Stimulated activated CD8-positive, alpha-beta memory T cell treated with anti-CD3 and anti-CD28 coated beads, Interleukin-15, amount 100 ng/mL, for 4 hours (primary cell): ENCODE measurements at places on chromosomes 4 and X.

- no peak for DNase-seq
Measured at GRCh38 chrX:20147561-20147960, 5.9 kb upstream of the EIF1AX start.

DNA sequence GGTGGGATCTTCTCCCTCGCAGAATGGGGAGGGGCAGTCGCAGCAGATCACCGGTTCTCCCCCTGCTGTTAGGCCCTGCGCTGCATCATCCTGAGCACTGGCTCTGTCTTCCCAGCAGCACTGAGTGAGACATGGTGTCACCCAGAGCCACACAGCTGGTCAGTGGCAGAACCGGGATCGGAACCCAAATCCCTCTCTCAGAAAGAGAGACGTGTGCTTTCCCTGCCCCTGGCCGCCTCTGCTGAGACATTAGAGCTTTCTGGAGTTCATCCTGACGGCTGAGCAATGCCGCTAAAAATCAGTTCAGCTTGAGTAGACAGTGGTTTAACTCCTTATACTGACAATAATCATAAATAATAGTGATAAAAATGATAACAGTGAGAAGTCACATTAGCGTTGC, 87.9 kb downstream of the EVC start:
- no peak for DNase-seq

- DNase-seq, result no peak
Measured at GRCh38 chr4:185532293-185532692, 3.0 kb downstream of the PDLIM3 start.

GRCh38 chrX:926991-927390, 285.5 kb downstream of the CRLF2 start:
- no peak for DNase-seq

DNA sequence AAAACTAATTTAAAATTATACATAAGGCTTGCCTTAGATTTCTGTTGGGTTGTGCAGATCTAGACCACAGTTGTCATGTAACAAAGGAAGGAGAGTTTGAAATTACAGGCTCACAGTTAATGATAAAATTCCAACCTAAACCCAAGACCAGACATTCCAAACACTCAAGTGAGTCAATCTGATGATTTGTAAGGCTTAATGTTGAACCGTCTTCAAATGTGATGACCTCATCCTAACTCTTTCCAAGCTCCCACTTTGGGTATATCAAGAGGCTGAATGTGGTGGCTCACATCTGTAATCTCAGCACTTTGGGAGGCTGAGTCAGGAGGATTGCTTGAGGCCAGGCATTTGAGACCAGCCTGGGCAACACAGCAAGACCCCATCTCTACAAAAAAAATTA, 149.2 kb downstream of the TBL1X start:
- no peak for DNase-seq

DNA sequence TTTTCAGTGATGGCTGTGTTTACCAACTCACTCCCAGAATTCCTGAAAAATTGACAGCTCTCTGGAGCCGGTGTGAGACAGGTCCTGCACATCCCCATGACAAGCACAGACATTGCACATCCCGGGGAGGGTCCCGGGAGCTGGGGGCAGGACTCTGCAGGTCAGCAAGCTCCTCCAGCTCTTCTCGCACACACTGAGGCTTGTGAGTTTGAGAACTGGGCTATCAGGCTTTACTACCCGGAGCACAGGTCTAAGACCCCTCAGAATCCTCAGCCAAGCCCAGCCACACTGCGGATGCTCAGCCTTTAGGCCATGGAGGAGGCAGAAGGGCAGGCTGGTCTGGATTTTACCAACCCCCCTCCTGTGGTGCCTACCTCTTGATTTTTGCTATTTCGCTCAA, 5.6 kb upstream of the CLDN24 start:
- DNase-seq, result no peak

- DNase-seq, result no peak
Measured at GRCh38 chr4:120725639-120726580, 196.6 kb downstream of the PRDM5 start.

GRCh38 chr4:62898115-62898514, 1511.1 kb downstream of the TECRL start:
- DNase-seq, result no peak

DNA sequence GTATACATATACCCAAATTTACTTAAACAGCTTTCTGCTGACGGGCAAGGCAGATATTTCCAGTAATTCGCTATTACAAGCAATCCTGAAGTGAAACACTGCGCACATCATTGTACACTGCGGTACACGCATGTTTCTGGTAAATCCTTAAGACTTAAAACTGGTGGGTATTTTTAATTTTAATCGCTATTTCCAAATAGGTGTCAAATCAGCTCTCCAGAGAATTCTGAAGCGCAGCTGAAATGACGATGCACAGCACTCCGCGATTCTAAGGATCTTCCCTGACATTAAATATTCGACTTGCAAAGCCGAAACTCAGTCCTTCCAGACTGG, 361 bp downstream of the TMEM128 start:
- no peak for DNase-seq

DNA sequence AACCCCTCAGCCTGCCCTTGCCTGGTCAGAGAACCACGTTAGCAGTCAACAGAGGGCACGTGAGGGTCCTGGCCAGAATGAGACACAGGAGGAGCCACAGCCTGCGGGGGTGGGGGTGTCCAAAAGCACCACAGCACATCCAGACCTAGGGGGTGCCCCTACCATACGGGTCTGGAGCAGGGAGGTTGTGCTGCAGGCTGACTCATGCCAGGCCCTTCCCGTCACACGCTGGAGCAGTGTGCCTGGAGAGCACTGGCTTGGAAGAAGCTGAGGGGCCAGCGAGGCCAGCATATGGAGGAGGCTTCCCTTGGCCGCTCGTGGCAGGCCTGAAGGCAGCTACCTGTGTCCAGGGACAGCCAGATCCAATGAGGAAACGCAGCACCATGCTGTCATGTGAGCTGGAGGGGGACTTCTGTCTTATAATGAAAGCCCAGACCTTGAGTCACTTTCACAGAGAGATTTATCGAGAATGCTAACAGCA, 1.5 kb upstream of the IRAK1 start:
- DNase-seq, result no peak

DNA sequence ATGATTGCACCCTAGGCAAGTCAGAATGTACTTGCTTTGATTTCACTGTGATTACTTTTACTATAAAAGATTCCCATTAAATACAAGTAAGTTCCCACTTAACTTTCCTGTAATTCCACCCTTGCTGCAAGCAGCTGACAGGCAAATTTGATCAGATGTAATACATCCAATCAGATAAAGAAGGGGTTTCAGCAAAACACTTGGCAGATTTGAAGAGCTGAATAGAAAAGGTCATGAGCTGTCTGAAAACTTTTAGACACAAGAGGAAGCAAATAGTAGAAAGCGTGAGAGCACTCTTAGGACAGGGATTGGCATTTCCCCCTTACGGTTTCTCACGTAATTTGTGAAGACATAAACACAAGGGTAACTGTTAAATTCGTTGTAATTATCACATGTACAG, 22.8 kb downstream of the HSD17B13 start:
- DNase-seq, result no peak

- DNase-seq, result no peak
Measured at GRCh38 chr4:80498725-80499124, 163.2 kb downstream of the CFAP299 start.

DNA sequence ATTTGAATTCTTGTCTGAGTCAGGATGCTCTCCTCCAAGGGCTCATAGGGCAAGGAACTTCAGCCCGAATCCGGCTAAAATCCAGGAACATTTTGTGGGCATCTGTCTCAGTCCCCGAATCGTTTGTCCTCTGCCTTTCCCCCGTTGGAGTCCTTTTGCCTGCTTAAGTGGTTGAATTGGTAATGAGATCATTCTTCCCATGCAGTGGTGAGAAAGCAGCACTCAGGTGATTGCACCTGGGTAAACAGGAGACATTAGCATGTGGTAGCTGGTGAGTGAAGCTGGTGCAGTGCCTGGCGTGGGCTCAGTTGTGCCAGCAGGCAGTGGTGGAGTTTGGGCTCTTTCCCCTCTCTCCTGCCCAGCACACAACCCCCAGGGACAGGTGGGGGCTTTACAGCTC, 61.9 kb upstream of the MTM1 start:
- no peak for DNase-seq

DNA sequence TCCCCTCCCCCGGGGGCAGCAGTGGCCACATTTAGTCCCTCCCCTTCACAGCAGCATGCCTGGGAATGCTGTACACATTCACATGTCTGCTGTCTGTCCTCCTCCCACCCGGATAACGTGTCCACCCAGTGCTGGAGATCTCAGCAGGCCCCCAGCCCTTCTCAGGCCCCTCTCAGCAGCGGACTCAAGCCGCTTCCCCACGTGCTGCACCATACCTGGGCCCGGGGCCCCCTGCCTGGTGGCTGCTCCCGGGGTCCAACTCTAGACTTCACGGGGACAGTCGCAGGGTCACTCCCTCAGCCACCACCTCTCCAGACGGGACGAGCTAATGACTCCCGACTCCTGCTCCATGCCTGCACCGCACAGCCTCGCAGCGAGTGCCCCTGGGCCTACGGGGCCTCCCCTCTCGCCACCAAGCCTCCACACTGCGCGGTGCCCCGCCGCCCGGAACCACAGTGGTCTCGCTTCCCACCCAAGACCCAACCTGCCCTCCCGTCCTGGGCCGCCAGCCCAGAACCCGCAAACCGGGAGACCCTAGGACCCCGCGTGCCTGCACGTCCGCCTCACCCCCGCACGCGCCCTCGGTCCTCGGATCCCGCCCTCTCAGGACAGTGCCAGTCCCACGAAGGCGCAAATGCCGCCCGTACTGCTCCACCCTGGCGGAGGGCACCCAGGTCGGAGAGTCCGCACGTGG, 1.3 kb upstream of the PCGF3 start:
- DNase-seq, result no peak

- DNase-seq, result no peak
Measured at GRCh38 chr4:141609243-141609642, 27.1 kb upstream of the IL15 start.

DNA sequence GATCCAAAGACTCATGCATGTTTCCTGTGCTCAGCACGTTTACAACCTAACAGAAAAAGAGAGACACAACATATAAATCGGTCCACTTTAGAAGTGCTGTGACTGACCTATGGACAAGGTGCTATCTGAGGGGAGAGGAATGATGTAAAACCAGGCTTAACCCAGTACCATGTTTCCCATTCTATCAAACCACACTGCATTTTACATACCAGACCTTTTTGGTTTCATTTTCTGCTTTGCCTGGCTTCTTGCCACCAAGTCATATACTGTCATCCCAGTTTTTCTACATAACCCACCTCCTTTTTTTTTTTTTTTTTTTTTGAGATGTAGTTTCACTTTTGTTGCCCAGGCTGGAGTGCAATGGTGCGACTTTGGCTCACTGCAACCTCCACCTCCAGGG, 82.2 kb downstream of the KLF8 start:
- DNase-seq, result no peak

GRCh38 chrX:14351611-14352303, 177.6 kb upstream of the GLRA2 start:
- DNase-seq, result no peak

DNA sequence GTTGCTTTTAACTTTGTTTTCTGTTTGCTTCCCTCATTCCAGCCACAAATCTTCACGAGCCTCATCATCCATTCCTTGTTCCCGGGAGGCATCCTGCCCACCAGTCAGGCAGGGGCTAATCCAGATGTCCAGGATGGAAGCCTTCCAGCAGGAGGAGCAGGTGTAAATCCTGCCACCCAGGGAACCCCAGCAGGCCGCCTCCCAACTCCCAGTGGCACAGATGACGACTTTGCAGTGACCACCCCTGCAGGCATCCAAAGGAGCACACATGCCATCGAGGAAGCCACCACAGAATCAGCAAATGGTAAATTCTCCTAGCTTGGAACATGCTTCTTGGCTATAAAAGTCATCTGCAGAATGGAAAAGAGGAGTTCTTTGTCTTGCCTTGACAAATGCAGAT, 12.6 kb downstream of the AMTN start:
- no peak for DNase-seq

- no peak for DNase-seq
Measured at GRCh38 chrX:102593367-102593766, 5.9 kb upstream of the ARMCX5 start.

DNA sequence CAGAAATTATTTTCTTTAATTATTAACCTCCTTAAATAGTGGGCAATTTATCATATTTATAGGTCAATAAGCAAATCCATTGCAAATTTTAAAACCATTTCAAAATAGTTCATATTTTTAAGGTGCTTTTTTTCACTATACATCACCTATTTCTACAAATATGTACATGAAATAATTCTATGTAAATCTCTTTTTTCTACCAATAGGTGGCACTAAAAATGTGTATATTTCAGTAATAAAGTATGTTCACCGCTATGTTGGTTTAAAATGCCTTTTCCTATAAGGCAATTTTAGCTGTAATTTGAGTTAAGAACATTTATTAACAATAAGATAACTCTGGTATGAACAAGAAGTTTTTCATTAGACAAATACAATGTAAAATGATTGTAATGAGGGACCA, 672.2 kb downstream of the KCTD8 start:
- DNase-seq, result no peak

- DNase-seq, result no peak
Measured at GRCh38 chrX:145816601-145817315, 871 bp upstream of the SLITRK2 start.

DNA sequence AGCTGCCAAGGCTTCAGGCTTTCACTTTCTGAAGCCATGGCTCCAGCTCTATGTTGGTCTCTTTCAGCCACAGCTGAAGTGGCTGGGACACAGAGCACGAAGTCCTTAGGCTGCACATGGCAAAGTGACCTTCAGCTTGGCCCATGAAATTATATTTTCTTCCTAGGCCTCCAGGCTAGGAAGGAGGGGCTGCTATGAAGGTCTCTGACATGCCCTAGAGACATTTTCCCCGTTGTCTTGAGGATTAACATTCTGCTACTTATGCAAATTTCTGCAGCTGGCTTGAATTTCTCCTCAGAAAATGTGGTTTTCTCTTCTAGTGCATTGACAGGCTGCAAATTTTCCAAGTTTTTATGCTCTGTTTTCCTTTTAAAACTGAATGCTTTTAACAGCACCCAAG, 99.8 kb upstream of the KCNIP4 start:
- no peak for DNase-seq

- no peak for DNase-seq
Measured at GRCh38 chr4:42483426-42484379, 86.4 kb downstream of the SHISA3 start.

- no peak for DNase-seq
Measured at GRCh38 chrX:63400340-63400739, 49.2 kb upstream of the SPIN4 start.

DNA sequence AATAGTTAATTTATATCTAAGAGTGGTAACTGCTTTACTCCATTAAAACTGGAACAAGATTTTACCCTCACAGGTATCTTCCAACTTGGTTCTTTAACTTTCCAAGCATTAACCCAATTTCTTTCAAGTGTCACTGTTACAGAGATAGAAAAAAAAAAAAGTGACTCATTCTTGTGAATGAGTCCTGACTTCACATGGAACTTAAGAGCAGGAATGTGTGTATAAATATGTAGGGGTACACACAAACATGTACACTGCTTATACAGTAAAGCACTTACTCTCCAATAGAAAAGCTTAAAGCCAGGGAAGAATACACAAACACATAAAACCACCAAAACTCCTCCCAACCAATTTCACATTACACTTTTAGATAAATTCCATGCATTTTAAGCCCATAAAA, 38.8 kb downstream of the TAPT1 start:
- DNase-seq, result no peak
